ENCODE measurements at places on chromosomes 12 and 14.
A peak's percentile ranks its signal among the peaks of the same experiment; 100 is the strongest.

DNA sequence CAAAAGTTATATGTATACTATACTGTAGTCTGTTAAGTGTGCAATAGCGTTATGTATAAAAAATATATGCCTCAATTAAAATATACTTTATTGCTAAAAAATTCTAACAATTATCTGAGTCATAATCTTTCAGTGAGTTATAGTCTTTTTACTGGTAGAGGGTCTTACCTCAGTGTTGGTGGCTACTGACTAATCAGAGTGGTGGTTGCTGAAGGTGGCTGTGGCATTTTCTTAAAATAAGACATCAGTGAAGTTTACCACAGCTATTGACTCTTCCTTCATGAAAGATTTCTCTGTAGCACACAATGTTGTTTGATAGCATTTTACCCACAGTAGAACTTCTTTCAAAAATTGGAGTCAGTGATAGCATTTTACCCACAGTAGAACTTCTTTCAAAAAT is 23.4 kb downstream of the POLR3B start:
- no peak for DNase-seq

DNA sequence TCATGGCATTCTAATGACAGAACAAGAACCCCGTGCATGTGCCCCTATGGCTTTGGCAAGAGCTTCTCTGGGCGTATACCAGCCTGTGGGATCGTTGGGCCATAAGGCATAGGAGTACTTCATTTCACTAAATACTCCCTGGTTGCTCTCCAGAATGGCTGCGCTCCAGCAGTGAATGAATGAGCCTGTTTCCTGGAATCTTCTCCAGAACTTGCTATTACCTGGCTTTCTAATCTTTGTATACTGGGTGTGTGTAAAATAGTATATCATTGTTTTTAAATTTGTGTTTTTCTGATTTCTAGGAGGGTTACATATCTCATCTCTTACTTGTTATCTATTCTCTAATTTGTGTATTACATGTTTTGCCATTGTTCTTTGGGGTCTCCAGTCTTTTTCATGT is 28.6 kb upstream of the EMP1 start:
- DNase-seq: no peak

GRCh38 chr12:62301080-62301798 is 41.0 kb downstream of the USP15 start:
- no peak for DNase-seq

DNA sequence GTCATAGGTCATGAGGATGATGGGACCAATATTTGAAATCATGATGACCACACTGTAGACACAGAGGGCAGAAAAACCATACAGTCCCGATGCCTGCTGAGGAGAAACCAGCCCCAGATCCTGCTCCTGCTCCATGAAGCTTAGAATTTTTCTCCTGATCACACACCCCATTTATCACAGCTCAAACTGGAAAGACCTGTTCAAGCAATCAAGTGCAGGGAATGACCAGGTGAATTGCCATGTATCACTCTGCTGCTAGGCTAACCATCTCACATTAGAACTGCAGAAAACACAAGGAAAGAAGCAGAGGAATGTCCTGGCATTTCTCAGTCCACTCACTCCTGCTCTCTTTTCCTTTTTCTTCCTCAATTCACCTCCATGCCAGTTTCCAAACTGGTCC is 18.1 kb downstream of the MANSC1 start:
- DNase-seq: no peak

GRCh38 chr14:59199205-59199604 is 10.7 kb downstream of the DAAM1 start:
- DNase-seq: no peak

DNA sequence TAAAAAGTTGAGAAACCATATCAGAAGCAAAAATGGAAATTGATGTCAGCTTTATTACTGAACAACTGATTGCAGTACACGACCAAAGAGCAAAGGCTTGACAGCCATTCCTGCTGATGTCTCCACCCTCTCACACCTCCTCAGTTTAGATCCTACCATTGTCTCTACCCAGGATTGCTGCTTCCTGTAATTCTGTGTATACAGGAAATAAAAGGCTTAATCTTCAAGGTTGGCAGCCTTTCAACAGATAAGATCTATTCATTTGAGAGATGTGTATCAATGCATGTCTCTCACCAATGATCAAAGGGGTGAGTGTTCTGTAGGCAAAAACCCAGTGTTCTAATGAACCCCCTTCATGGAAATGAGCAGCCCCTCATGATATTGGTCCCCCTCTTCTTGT is 27.0 kb downstream of the SLCO1C1 start:
- DNase-seq: no peak

GRCh38 chr12:47249082-47249481 is 169.3 kb upstream of the AMIGO2 start:
- DNase-seq: no peak

GRCh38 chr14:104054222-104054905 is 31.1 kb upstream of the ASPG start:
- no peak for DNase-seq

GRCh38 chr12:53703756-53704155 is 23.5 kb downstream of the CALCOCO1 start:
- DNase-seq: no peak

GRCh38 chr14:40417777-40418401 is 985.7 kb upstream of the FBXO33 start:
- DNase-seq: no peak

GRCh38 chr14:36940476-36940875 is 231.9 kb downstream of the SLC25A21 start:
- no peak for DNase-seq

GRCh38 chr12:69337311-69338090 is 10.7 kb upstream of the LYZ start:
- DNase-seq: no peak

DNA sequence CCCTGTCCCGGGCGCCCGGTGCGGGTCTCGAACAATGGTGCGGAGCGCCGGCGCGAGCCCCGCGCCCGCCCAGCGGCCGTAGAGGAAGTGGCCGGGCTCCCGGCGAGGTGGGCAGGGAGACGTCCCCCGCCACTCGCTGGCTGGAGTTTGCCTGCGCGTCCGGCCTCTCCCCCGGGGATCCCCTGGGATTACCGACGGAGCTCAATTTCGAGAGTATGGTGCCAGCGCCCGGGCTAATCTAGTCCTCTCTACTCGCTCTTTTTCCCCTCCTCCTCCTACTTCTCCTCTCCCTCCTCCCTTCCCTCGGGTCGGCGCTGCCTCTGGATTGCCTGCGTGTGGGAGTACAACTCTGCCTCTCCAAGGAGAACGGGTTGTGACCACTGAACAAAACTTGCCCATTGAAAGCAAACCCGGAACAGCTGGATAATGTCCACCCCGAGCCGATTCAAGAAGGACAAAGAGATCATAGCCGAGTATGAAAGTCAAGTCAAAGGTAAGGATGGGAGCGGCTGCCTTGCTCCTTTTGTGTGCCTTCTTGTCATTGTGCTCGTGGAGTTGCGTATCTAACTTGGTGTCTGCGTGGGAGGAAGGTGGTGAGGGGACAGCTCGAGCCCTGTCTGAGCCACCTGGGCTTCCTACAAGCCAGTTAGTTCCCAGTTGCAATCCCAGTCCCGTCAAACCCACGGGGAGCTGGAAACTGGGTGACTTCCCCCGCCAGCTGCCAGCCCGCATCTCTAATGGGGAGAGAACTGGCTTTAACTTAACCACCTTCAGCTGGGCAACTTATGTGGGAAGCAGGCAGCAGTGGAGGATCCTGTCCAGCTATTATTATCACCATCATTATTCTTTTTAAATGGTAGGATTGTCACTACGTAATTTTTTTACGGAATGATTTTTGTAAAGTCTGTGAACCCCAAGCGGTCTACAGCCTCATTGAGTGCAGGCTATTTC is at the start of gene SRGAP1:
Gene SRGAP1 (plus strand): TSS at position 310 of the 951 bp plus-strand sequence. CDS start 117 bp downstream, at position 427.
- no peak for DNase-seq

DNA sequence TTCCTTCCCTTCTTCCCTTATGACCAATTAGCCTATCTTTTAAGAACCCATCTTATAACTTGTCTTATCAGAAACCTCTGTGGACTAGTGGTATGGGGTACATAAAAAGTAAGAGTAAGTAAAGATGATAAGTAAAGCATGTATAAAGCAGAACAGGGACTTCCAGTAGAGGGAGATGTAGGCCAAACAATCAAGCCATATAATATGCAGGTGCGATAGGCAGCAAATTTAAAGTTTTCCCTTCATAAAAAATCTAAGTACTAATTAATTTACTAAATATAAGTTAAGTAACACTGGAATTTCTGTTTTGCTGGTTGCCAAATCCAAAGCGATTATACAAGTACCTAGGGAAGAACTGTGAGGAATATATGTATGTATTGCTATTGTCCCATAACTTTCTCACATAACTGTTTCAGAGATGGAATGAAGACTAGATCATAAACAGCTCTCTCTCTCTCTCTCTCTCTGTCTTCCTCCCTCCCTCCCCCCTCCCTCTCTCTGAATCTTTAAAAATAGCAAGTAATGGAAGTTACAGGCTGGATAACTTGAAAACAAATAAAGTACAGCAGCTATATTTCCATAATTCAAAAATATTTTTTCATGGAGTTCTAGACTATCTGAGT is 25.7 kb downstream of the METTL25 start:
- DNase-seq: no peak

GRCh38 chr12:67795236-67795635 is 146.7 kb downstream of the DYRK2 start:
- DNase-seq: no peak

GRCh38 chr14:97709552-97709951 is 912.4 kb downstream of the VRK1 start:
- peak; percentile 69 for DNase-seq

- no peak for DNase-seq
Observed at GRCh38 chr12:95773320-95773719, 17.2 kb downstream of the NTN4 start.

- peak; percentile 21 for DNase-seq
Observed at GRCh38 chr12:5796171-5796958, 148.7 kb downstream of the ANO2 start.

- peak; percentile 25 for DNase-seq
Observed at GRCh38 chr14:95098984-95099599, 58.2 kb downstream of the DICER1 start.

DNA sequence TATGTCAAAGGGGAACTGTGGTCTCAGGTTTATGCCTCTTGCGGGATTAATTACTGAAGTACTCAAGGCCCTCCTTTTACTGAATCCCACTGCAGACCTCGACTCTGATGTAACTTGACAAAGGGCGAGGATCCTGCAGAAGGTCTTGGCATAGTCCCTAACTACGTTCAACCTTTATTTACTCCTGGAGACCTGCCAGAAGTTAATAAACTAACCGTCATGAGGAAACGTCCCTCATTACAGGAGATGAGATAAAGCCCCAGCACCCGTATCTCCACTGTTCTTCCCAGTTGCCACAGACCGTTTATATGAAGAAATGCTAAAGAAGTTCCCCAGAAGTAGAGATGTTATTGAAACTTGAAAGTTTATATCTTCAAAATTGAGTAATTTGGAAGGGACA is 190.9 kb downstream of the ETV6 start:
- DNase-seq: no peak

DNA sequence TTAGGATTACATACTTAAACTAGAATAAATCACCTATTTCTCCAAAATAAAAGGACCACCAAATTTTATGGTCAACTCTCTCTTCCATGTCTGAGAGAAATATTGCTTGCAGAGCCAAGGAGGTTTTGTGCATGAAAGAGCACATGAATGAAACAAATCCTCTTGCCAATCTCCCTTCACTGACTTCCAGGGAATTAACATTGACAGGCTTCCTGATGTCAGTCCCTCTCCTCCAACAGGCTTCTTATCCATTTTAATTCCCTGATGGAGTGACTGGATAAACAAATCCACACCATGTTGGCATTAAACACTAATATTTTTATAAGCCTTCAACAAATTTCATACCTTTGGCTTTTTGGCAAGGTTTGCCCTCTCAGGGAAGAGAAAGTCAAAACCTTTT is 45.3 kb upstream of the CNTN1 start:
- no peak for DNase-seq

- no peak for DNase-seq
Observed at GRCh38 chr12:106816231-106816630, 41.7 kb downstream of the RIC8B start.

DNA sequence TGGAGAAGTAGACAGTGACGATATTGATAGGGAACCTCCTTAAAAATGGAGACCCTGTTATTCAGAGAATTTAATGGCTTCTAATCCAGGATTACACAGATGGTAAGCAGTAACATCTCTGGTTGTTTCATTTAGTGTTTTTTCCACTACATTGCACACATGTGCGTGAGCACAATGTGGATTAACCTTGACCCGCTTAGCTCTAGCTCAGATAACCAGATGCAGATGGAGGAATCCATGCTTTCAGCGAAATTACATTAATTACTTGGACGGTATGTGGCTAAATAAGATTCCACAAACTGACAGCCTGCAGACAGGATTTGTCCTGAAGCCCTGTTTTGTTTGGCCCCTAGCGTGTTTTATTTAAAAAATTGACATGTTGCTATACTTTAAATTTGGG is 378.4 kb downstream of the CCDC91 start:
- DNase-seq: no peak

- DNase-seq: no peak
Observed at GRCh38 chr14:54840798-54841197, 61.8 kb downstream of the GCH1 start.

DNA sequence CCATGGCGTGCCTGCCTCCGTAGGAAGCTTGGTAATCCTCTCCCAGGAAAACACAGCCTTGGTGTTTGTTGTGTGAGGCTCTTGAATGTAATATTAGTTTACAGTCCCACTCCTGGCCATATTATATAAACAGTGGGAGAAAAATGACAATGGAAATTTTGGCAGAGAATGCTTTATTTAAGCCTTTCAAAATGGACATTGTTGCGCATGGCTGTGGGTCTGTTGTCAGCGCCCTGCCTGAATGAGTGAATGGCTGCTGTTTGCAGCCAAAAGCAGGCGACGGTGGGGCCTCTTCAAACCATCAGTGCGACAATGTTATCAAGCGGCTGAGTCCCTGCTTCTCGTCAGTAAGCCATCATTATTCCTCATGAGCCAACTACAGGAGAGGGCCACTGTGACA is 201.8 kb upstream of the RMST start:
- no peak for DNase-seq

GRCh38 chr12:127888943-127889719 is 377.8 kb upstream of the TMEM132C start:
- no peak for DNase-seq

GRCh38 chr14:25756876-25757275 is 706.9 kb upstream of the STXBP6 start:
- DNase-seq: no peak

DNA sequence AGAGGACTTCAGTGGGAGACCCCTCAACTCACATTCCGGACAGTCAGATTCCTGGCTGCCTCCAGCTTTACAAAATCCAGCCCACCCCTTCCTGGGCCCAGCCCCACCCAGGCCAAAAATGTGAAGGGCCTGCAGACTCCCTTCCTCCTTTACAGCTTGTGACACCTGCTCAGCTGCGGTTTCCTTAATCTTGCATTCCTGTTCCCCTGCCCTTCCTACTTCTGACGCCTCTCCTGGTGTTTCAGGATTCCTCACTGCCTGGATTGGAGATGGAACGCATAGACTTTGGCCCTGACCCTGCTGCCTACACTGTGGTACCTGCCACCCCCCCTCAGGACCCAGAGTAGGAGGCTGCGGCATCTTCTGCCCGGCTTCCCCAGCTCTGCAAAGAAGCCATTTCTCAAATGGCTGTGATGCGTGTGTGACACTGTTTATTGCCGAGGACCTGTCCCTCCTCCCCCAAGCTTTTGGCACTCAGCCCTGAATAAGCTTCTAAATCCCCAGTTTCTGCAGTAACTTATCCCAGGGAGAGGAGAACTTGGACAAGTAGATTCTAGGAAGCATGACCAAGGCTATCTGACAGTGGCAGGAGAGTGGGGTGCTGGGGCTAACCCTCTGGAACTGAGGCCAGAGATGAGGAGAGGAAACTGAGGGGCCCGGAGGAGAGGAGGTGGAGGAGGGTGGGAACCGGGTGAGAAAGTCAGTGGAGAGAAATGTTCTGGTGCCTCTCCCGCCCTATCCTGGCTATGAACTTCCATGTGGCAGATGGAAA is 24.9 kb upstream of the BCDIN3D start:
- DNase-seq: no peak
